ENCODE measurements at places on chromosomes 11 and 22.

- no peak for DNase-seq
Measured at GRCh38 chr22:32809786-32810554, 8.5 kb downstream of the TIMP3 start.

DNA sequence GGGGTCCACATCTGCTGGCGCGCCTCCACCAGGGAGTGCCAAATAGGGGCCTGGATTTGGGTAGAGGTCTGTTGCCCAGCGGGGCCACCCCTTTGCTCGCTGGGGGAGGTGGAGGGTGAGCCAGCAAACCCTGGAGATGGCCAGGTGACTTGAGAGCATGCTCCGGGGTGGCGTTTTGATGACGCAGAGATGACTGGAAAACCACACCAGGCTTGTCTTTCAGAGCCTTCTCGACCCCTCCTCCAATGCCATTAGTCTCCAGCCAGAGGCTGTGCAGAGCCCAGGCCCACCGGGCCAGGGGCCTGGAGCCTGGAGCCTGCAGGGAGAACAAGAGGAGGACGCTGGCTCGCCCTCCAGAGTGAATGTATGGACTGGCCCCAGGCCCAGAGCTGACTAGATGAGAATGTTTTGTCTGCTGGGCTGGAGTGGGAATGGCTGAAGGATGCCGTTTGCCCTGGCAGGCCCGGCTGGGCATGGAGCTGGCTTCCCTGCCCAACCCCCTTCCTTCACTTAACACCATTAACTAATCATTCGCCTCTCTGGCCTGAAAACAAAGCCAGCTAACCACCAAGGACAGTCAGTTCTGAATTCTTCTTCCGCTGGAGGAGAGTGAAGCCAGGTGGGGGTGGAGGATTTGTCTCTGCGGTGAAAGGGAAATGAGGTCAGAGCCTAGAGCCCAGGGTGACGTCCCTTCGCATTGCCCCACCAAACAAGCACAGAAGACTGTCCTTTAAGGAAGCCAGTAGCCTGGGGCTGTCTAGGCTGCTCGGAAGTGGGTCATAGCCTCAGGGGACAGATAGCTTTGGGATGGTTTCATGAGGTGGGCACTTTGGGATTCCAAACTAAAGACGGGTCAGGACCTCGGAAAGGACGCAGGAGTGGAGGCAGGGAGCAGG is 1.6 kb upstream of the MCAM start:
- no peak for DNase-seq

DNA sequence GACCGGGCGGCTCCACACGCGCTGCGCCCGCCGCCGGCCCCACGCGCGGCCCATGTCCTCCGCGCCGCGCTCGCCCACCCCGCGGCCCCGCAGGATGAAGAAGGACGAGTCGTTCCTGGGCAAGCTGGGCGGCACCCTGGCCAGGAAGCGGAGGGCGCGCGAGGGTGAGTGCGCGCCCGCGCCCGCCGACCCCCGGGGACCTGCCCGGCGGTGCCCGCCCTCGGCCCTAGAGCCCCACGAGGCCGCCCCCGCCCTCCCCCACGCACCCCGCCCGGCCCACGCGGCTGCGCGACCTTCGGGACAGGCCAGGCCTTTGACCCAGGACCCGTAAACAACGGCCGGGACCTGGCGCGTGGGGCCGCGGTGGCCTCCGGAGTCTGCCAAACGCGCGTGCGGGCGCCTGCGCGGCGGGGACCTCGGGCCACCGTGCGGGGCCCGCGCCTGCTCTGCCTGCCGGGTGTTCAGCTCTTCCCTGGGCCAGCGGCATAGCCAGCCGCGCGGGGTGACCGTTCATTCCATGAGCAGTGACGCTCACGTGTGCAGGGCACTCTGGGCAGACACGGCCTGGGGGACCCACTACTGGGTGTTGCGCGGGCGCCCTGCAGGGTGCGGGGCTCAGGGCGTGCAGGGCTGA is at the start of gene PARVB:
Gene PARVB (plus strand): TSS at position 15 of the 634 bp plus-strand sequence. CDS start 38 bp downstream, at position 53.
- no peak for DNase-seq

DNA sequence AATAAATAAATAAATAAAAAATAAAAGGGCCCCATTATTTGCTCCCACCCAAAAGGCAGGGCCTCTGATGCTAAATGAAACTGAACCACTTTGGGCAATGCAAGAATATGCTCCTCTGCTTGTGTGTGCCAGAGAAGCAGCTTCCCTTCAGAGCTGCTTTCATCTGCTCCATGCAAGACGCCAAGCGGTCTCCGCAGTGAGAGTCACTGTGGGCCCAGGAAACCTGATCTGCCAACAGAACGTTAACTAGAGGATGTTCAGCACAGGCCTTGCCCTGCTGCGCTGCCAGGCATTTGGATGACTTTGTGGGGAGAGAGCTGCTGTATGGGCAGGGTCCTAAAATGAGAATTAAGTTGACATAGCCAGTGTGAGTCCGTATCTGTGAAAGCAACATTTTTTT is 43.7 kb upstream of the APOA1 start:
- DNase-seq: no peak

- DNase-seq: no peak
Measured at GRCh38 chr11:122190768-122191167, 74.8 kb upstream of the BLID start.

GRCh38 chr11:65401073-65401802 is 14.8 kb downstream of the FRMD8 start:
- DNase-seq: no peak

GRCh38 chr22:31954535-31955523 is 10.5 kb downstream of the YWHAH start:
- DNase-seq: no peak

- no peak for DNase-seq
Measured at GRCh38 chr22:41532908-41533825, 11.1 kb downstream of the POLR3H start.

DNA sequence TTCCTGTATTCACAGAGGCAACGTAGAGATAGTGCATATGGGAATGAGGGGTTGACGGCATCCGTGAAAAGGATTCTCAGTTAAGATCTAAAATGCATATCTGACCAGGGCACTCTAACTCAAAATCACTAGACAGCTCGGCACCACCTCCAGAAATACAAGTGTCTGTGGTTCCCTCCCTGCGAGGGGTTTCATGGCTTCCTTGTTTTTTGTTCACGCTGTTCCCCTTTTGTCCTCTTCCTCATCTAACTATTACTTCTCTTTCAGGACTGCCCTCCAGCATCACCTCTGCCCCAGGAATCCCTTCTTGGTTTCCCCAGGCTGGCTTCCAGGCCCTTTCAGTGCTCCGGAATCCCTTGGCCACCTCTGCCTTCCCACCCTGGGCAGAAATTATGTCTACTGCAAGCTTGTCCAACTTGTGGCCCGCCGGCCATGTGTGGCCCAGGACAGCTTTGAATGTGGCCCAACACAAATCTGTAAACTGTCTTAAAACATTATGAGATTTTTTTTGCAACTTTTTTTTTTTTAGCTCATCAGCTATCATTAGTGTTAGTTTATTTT is 159.9 kb downstream of the FBXO7 start:
- no peak for DNase-seq

- DNase-seq: peak; percentile 68
Measured at GRCh38 chr11:9758637-9759518, 95.0 kb downstream of the SWAP70 start.

DNA sequence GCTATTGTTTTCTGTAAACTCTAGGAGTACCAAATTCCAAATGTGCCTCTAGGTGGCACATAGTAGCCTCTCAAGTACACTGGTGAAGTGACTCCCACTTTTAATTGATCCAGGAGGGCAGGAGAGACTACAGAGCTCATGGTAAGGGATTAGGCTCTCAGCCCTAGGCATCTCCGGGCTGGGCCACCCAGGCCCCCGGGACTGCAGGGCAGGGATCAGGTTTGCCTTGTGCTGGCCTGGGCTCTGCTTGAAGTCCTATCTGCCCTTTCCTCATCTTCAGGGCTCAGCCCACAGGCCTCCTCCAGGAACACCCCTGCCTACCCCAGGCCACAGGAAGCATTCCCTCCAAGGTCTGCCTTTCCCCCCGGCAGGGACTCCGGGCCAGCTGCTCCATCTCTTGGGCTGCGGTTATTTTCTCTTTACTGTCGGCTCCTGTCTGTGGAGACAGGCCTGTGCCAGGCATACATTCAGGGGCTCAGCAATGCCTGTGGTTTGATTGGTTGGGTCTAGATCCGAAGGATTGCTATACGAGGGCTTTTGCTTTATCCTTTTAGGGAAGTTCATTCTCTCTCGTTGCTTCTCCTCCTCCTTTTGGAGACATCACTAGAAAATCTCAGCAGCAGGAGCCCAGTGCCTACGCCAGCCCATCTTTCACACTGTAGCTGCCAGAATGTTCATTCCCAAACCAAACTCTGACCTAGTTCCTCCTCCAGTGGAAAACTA is 32.8 kb downstream of the PARVA start:
- no peak for DNase-seq

DNA sequence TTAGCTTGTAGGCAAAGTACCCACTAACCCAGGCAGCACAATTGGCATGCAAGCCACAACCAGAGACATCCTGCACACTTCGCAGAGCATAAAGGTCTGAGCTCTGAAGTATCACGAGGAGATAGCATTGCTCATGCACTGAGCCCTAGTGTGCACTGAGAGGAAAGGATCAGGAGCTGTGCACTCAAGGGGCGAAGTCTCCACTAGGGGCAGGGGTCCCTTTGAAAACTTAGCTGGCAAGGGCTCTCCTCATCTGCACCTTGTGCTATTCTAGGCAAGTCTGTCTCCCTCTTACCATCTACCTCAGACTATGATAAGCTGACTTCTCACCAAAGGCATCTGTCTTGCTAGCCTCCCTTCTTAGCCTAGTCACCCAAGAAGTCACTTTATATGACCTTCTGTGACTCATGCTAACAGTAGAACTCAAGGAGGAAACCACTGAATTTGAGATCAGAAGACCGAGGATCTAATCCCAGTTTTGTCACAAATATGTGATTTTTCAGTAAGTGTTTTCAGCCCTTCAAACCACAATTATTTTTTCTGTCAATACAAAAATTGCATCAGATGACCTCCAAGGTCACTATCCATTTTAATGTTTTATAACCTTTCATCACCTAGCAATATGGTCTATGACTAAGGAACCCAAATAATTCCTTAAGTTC is 1078.0 kb downstream of the NTM start:
- peak; percentile 76 for DNase-seq

- no peak for DNase-seq
Measured at GRCh38 chr11:106288822-106289387, 211.4 kb downstream of the AASDHPPT start.

DNA sequence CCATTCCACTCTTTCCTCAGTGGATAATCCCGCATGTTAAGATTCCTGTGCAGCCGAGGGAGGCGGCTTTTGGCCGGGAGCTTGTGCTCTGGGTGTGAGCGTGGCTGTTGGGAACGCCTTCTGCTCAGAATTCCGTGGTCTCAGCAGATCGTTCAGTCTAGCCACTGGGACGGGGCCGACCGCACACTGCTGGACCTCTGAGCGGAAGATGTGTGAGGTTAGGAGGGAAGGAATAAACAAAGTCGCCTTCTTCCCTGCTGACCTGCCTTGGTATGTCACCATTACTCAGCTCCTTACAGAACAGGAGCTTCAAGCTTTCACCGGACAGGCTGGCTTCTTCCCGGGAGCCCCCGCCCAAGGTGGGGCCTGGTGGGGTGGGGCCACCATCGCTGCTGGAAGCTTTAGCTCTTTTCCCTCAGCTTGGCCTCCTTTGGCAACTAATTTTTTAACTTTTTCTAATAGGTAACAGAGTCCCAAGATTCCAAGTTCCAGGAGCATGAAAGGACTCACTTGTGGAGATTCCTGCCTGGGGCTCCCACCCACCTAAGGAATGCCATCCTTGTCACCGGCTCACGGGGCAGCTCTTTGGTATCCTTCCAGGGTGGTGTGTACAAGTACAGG is 22.5 kb upstream of the SEPTIN5 start:
- no peak for DNase-seq

DNA sequence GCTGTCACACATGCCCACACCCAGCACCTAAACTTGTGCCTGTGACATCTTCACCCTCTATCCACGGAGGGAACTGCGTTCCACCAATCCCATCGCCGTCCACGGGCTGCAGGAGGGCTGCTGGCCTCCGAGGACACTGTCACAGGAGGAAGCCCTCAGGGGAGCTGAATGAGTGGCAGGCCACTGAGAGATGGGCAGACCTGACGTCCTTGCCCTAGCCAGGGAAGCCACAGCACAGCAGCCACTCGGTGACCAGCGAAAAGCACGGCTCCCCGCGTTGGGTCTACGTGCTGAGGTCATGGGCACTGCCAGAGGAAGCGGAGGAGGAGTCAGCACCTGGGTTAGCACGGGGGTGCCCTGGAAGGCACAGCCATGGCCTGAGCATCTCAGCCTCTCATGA is 50.5 kb downstream of the IGSF9B start:
- no peak for DNase-seq

GRCh38 chr11:21520244-21520643 is 672.6 kb upstream of the ANO5 start:
- DNase-seq: no peak

GRCh38 chr11:24457985-24458384 is 38.9 kb upstream of the LUZP2 start:
- DNase-seq: no peak

GRCh38 chr11:33910958-33911339 is 19.1 kb upstream of the LMO2 start:
- DNase-seq: no peak

- DNase-seq: no peak
Measured at GRCh38 chr11:75450826-75451821, 18.1 kb upstream of the KLHL35 start.

DNA sequence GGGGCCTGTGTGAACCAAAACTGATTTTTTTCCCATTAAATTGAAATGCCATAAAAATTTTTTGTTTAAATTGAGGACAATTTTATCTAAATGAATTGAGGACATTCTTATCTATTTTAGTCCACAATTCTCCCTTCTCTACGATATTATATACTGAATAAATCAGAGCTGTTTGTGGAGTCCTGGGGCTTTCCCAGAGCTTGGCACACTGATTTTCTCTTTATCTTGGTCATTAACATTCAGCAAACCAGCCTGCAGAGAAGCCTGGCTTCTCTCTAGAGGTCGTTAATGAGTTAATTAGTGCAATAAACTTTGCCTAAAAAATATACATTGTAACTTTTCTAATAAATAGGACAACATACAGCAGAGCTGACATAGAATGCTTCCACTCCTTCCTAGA is 615.7 kb downstream of the NELL1 start:
- no peak for DNase-seq

- no peak for DNase-seq
Measured at GRCh38 chr11:31806928-31807798, 4.0 kb downstream of the PAX6 start.

GRCh38 chr11:100961633-100962032 is 168.0 kb downstream of the PGR start:
- no peak for DNase-seq

Data from HS-5 (cell line).